ENCODE measurements at places on chromosomes 12 and 14. TPM values are rescaled to one million over a fixed set of nuclear protein-coding genes. Genes with fewer than 3 reads are reported as not detected.

Gene NOVA1
- 51.5 TPM for total RNA-seq

GRCh38 chr14:77565289-77565993, 51.0 kb downstream of the SPTLC2 start:
- no peak for DNase-seq

DNA sequence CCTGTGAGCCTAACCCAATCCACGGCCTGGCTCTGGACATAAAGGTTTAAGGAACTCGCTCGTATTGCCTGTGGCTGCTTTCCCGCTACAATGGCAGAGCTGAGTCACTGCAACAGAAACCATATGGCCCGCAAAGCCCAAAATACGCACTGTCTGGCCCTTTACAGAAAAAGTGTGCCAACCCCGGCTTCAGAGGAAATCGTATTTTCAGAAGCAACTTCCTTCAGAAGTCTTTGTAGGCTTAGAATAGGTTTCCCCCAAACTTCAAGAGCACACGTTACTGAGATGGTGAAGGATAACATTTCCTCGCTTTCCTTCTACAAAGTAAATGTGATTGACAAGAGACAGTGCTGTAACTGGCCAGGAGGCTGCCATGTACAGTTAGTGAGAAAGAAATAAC, 34.8 kb upstream of the TESC start:
- DNase-seq = peak; percentile 90

Gene BMP4
- total RNA-seq = 10.6 TPM

GRCh38 chr12:73057428-73057827, 785.3 kb downstream of the TRHDE start:
- DNase-seq = no peak

DNA sequence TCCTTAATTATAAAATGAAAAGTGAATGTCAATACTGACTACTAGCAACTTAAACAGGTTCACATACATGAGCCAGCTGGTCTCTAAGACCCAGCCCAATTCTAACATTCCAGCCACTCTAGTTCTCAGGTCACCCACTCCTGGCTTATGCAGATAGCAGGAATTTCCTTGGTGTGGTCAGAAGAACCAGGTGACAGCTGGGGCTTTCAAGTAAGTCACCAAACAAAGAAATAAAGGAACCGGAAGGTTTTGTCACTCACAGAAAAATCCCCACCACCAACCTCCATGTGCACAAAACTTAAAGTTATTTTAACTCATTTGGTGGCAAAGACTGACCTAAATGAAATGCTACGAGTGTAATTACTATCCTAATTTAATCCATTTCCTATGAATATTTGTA, 129.6 kb upstream of the CDKN3 start:
- no peak for DNase-seq

GRCh38 chr12:131132118-131132892, 178.6 kb downstream of the ADGRD1 start:
- DNase-seq = peak; percentile 75

Gene BEST3
- total RNA-seq = 3.9 TPM

- no peak for DNase-seq
Measured at GRCh38 chr12:121237415-121237814, 27.5 kb downstream of the P2RX4 start.

Gene DTD2
- total RNA-seq = 85.7 TPM

GRCh38 chr14:86364634-86365033, 834.7 kb downstream of the FLRT2 start:
- DNase-seq = no peak
